ENCODE measurements at places on chromosomes 1 and 21. TPM values are rescaled to one million over a fixed set of nuclear protein-coding genes. Genes with fewer than 3 reads are reported as not detected.

Gene GBP5
- total RNA-seq: 135 TPM

Gene S100A3
- not detected for total RNA-seq

Gene LRRC38
- not detected for total RNA-seq

Gene PEX14
- 21.7 TPM for total RNA-seq

Gene ZSWIM5
- 0.86 TPM for total RNA-seq

Gene KCNA2
- 4.7 TPM for total RNA-seq

Gene ZNF648
- 0.21 TPM for total RNA-seq

Gene PRAMEF13
- total RNA-seq: not detected
